ENCODE measurements at places on chromosomes 2 and 18.

DNA sequence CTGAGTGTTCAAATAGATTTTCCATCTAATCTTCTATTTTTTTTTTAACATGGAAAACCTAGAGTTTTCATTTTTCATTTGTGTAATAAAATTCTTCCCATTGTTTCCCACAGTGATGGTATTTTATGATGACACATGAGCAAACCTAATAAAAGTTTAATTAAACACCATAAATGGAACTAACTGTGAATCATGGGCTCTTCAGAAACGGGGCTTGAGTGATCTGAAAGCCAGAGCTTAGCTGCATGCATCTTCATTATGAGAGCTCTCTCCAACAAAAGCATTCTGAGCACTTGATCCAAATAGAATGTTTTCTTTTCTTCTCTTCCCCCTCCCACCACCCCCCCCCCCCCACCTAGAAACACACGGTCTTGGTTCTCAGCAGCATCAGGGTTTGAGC lies 82.1 kb upstream of the REV1 start:
- DNase-seq = no peak

GRCh38 chr2:85388878-85389538 lies 21.2 kb downstream of the CAPG start:
- DNase-seq = no peak

DNA sequence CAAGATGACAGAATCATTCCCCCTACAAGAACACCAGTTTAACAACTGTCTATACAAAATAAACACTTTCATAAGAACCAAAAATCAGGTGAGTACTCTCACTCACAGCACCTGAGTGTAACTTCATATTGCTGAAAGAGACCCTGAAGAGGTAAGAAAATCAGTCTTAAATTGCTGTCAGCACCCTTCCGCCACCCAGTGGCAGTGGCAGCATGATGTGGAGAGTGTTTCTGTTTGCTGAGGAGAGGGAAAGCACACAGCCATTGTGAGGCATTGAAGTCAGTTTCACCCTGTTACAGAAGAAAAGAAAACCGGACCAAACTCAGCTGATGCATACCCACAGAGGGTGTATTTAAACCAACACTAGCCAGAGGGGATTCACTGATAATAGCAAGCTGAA lies 1240.8 kb upstream of the CRIM1 start:
- no peak for DNase-seq

DNA sequence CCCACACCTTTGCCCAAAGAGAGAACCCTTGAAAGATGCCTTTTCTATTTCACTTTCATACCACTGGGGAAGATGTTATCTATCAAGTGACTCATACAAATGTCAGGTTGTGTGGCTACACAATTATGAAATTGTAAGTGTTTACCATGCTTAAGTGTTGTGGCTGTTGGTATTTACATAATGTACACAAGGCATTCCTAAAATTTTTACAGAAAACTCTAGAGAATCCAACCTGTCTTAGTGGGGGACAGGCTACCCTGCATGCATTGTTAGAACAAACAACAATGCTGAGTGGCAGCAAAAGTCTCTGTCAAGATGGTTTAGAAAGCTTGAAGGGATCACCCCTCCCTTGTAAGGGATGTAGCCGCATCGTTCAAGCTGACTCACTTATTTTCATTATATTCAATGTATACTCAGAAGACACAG lies 5.5 kb upstream of the MGAT4A start:
- DNase-seq = no peak

GRCh38 chr2:156124458-156124857 lies 208.1 kb downstream of the NR4A2 start:
- no peak for DNase-seq
